NCI-H460 (cell line): ENCODE measurements at places on chromosomes 6 and 20.

DNA sequence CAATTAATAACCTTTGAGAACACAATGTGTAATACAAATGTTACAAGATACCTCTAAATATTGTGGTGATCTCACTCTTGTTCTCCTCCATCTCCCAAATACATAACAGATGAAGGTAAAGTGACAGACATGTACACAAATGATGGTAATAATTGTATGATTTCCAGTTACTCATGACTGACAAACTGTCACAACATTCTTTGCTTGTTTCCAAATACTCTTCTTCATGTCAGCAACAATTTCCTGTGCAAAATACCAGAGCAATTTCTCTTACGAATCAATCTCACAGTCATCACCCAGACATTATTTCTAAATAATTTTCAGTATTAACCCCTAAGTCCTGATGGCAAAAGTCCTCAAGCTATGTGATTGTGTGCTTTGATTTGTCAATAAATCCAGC, 92.9 kb downstream of the RPS12 start:
- no peak for DNase-seq

GRCh38 chr20:9200620-9201019, 131.7 kb downstream of the PLCB4 start:
- no peak for DNase-seq

DNA sequence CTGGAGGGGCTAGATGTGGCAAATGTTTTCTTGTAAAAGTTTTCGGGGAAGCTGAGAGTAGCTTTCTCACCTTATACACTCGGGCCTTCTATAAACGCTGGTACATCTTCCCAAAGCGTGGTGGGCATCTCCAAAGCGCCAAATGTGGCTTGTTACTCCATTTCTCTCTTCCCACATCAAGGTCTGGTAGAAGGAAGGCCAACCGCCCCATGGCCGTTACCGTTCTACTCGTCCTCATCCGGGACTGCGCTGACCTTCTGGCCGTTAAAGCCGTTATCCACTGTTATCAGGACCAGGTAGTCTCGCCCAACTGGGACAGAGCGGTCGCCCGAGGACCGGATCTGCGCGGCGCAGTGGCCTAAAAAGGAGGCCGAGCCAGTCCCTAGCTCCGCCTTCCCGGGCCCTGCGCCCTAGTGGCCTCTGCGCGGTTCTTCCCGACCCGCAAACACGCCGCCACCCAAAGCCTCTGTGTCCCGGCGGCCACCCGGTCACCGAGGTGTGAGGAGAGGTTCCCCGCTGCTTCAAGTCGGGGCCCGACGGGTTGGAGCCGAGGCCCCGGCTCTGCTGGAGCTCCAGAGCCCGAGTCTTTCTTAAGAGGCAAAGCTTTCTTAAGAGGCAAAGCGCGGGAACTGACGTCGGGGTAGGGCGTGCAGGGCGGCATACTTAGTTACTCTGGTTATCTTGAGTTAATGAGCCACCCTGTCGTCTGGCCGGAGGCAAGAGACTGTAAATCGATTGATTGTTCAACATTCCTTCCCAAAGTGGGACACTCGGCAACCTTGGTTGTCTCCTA, 90.5 kb downstream of the GPX5 start:
- DNase-seq, result no peak

- DNase-seq, result no peak
Observed at GRCh38 chr6:158324136-158324535, 11.9 kb downstream of the TULP4 start.
